WTC11 (cell line): ENCODE measurements at places on chromosomes 4 and X. TPM values are rescaled to one million over a fixed set of nuclear protein-coding genes. Genes with fewer than 3 reads are reported as not detected.

DNA sequence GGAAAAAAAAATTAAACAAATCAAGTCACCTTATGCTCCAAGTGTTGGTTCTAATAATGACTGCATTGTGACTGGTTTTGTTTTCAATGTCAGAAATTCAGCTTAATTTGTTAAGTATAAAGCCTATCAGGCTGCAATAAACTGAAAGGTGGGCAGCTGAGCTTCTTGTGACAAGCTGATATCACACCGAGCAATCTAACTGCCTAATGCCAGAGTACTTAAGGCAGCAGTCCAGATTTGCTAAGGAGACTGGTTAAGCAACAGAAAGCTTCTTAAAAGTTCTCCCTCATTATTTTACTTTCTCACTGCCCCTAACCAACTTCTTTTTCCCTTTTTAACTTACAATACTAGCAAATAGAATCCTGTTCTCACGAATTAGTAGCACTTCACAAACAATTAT lies 201.0 kb downstream of the MAB21L2 start:
- no peak for DNase-seq

GRCh38 chr4:129334136-129334535 lies 238.2 kb downstream of the C4orf33 start:
- DNase-seq = no peak

GRCh38 chr4:53840643-53841042 lies 223.8 kb downstream of the CHIC2 start:
- no peak for DNase-seq

The SAGE1 gene
- total RNA-seq = not detected in 3 replicates

DNA sequence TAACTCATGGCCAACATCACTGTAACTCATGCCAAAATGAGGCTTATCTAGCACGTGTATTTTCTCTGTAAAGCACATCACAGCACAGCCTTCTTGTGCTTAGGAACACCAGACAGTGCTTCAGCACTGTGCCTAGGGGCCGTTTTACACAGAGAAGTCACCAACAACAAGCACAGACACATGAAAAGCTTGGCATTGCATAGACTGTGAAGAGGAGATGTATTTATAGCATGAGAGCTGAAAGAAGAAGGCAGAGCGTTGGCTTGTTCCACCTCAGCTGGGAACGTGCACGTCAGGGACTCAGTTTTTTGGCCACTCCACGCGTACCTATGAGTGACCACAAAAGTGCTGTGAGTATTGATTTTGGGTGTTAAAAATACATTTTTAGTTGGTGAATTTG lies 116.3 kb upstream of the SFRP2 start:
- no peak for DNase-seq

DNA sequence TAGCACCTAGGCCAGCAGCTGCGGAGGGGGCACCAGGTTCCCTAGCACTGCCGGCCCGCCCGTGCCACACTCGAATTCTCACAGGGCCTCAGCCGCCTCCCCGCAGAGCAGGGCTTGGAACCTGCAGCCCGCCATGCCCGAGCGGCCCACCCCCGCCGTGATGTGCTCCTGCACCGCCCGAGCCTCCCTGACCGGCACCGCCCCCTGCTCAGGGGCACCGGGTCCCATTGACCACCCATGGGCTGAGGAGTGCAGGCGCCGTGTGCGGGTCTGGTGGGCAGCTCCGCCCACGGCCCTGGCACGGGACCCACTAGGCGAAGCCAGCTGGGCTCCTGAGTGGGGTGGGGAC lies 35.4 kb upstream of the ENPP6 start:
- no peak for DNase-seq

DNA sequence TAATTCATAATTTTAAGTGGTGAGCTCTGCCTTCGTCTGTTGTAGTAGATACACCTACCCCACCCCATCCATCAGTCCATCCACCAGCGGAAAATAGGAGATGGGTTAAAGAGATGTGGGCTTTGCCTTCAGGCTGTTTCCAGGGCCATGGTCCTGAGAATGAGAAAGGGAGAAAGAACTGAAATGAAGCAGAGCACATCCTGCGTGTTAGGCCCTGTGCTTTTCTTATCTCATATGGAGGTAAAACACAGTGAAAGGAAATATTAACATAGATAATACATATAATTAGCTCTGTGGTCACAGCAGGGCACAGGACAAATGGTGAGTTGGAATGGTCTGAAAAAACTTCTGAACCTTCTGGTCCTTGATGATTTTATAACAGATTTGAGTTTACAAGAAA lies 393.5 kb downstream of the BMPR1B start:
- DNase-seq = no peak

DNA sequence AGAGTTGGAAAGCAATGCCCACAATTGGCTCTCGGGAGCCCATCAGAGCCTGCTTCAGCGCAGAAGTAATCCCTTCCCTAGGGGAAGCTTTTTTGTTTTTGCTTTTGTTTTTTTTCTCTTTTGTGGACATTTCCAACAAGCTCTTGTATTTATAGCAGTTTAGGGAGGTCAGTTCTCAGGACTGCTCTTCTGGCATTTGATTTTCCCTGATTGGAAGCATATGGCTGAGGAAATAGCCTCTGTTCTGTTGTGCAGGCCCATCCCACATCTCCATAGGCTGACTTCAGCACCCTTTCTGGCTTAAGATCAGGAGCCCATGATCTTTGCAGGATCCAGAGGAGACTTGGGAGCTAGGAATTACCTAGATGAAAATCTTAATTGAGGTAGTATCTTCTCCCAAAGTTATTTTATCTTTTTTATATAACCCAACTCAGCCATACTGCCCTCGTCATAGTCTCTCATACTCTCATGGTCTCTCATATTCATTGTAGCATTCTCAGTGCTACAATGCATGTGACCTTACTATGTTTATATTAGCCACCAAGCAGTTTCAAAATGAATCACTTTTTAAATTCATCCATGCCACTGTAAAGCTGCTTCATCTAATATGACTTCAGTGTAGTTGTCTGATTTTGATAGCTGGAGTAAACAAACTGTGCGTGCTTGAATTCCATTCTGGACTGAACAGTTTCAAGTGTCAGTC lies 16.7 kb downstream of the PAGE4 start:
- no peak for DNase-seq

GRCh38 chr4:88953400-88953799 lies 103.6 kb downstream of the FAM13A start:
- DNase-seq = no peak

The GPR119 gene
- not detected in 3 replicates for total RNA-seq
